Stimulated activated CD4-positive, alpha-beta T cell treated with anti-CD3 and anti-CD28 coated beads, Interleukin-15, amount 100 ng/mL, for 1 hour (primary cell): ENCODE measurements at places on chromosomes 7 and 10.

DNA sequence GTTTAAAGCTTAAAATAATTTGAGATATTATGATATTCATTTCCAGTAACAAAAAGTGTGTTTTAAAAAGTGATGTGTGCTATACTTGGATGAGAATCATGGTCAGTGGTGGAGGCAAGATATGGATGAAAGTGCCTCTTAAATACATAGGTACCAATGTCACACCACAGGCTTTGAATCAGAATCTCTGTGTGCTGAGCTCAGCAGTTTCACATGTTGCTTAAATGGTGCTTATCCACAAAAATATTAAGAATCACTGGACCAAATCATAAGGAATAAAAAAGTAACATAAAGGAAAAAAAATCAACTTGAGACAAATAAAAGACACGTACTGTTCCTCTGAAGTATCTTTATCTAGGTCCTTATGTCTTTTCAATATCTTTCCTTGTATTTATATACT is 850.5 kb upstream of the POT1 start:
- no peak for DNase-seq

DNA sequence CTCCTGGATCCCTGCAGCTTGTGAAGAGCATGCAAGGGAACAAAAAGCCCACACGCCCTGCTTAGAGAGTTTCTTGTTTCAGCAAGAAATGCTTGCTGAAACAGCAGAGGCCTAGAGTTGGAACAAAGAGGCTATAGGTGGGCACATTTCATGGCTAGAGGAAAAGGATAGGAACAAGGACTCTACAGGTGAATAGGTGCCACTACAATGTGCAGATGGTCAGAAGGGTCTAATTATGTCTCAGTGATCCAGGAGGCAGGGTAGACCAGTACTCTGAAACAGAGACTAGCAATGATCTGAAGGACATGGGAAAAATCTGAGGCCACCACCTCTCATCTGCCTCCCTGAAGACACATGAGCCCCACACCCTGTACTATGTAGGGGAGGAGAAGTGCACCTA is 609.0 kb downstream of the REEP3 start:
- no peak for DNase-seq

- no peak for DNase-seq
Measured at GRCh38 chr10:112883360-112884178, 66.5 kb upstream of the TCF7L2 start.

GRCh38 chr7:101138213-101138870 is 11.4 kb downstream of the SERPINE1 start:
- peak; percentile 72 for DNase-seq

DNA sequence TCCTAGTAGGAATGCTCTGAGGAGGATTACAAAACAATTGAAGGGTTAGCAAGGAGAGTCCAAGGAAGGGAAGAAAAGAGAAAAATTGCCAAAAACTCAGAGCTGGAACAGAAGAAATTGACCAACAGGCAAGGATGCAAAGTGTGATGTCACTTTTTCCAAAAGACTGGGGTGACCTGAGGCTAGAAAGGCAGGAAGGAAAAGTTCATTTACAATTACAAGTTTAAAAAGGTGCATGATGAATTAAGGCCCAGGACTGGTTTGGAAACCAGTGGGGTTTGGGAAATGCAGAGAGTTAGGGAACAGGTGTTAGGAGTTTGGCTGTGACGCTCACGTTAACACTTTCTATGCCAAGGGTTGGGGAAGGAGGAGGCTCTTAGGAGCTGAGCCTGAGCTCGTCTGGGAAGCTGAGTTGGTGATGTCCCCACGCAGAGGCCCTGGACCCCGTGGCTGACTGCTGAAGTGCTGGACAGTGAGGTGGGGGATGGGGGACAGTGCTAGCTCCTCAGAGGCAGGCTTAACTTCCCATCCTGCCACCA is 92.6 kb upstream of the PODXL start:
- DNase-seq, result no peak

DNA sequence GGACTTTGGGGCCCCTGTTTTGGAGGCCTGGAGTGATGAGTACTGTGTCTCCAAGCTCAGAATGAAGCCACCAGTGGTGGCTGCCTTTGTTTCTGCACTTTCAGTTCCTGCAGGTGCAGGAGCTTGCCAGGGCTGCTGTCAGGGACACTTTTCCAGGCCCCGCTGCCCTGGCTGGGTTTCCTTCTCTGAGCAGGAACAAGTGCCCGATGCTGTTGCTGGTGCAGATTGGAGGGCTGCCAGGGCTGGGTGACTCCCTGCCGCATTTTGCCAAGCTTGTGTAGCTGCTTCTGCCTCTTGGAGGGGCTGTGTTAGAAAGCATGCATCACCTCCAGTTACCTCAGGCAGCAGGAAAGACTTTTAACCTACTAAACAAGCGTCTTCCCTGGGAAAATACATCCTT is 211.1 kb downstream of the MGMT start:
- no peak for DNase-seq

DNA sequence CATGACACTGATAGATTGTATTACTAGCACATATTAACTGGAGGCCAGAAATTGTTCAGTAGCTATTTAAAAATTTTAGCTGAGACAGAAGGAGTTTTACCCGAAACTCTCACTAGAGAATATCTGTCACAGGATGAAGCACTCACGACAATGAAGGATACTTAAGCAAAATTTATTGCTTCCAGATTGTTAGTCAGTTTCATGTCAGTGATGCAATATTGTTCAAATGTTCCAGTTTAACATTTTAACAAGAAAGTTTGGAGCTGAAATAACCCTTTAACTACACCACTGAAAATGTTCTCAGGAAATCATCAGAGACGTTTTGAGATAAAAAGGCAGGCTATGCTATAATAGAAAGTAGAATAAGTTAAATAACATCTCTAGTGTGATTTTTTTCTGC is 15.0 kb upstream of the CADPS2 start:
- no peak for DNase-seq

GRCh38 chr7:149525280-149525679 is 27.7 kb upstream of the ZNF746 start:
- DNase-seq, result no peak

DNA sequence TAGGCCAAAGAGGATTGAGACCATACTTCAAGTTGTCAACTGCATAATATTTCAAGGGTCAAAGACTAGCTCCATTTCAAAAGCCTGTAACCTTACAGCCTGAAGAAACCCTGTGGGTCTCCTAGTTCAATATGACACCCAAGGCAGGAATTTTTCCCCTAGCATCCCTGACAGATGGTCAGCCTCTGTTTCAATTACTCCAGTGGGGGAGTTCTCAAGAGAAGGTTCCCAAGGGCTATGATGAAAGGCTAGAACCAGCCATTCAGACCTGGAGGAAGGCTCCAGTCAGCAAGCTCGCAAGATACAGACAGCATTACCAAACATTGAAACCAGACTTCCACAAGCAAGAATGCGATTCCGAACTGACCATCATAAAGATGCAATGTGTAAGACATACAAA is 1.6 kb downstream of the HTR7 start:
- DNase-seq, result no peak

DNA sequence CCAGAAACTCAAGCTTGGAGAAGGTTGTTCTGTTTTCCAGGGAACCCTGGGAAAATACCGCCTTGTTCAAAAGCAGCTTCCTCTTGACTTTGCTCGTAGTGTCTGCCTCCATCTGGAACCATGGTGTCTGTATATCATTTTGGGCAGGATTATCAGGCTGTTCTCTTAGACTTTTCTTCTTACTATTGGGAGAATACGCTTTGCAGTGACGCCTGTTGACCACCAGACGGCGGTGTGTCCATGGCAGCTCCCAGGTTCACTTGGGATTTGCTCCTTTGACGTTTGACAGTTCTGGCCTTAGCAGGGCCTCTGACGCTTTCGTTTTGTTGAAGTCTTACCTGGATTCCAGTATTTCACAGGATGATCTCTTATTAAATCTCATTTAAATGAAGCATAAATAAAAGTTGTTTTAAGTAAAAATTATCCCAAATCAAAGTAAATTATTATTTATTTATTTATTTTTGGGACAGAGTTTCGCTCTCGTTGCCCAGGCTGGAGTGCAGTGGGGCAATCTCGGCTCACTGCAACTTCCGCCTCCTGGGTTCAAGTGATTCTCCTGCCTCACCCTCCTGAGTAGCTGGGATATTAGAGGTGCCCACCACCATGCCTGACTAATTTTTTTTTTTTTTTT is 41.8 kb upstream of the GJD4 start:
- peak; percentile 22 for DNase-seq

DNA sequence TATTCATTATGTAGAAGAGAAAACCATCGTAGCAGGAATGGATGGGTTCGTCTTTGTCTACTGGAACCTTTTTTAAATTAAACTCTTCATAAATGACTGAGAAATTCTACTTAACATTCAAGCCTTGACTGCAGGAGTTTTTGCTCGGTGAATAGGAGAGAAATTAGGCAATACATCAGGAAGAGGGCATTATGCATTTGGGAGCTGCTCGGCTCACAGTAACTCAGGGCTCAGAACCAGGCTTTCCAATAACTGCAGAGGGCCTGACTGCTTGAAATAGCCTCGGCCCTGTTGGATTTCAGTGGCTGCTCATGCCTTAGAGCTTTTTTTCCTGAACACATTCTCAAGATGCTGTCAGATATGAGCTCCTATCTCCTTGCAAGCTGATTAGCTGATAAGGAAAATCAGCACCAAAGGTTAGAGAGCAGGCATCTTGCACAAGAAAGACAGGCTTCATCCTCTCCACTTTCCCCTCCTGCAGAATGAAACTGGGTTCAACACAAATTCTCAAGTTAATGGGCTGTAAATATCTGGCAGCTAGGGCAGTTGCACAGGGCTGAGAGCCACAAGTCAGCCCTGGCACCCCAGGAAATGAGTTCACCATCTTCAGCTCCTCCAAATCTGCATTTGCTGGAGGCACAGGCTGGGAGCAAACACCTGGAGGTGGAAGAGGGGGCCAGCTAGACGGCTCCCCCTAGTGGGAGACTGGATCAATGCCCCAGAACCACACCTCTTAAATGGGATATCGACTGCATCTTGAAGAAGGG is 24.3 kb downstream of the TECTB start:
- DNase-seq, result no peak

GRCh38 chr7:2195400-2196246 is 37.1 kb downstream of the MAD1L1 start:
- no peak for DNase-seq

- DNase-seq, result no peak
Measured at GRCh38 chr7:36758879-36759278, 34.6 kb upstream of the AOAH start.

DNA sequence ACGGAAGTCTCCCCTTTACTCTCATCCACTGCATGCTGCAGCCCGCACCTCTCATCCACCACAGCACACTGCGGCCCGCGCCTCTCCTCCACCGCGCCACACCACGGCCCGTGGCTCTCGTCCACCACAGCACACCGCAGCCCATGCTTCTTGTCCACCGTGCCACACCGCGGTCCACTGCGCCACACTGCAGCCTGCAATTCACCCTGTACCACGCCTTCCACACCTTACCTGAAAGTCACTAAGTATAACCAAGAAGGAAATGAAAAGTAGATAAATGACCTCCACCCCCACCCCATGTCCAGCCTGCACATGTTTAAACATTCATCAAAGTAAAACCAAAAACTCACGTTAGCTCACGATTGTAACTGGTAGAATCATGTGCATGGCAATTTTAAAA is 176.1 kb downstream of the DIP2C start:
- DNase-seq, result no peak

DNA sequence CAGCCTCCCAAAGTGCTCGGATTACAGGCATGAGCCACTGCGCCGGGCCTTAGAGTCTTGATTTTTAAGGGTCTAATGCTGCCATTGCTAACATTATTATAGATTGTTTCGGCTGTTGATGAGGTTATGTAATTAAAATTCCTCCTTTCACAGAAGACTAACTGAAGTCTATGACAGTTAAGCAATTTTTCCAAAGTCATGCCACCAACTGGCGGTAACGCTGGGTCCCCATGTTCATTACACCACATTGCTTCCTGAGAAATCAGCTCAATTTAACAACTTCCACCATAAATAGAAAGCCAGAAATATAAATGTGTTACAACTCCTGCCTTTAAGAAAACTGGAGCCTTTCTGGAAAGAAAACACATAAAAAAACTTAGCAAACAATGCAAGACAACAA is 3.5 kb downstream of the ERLIN1 start:
- DNase-seq, result no peak

DNA sequence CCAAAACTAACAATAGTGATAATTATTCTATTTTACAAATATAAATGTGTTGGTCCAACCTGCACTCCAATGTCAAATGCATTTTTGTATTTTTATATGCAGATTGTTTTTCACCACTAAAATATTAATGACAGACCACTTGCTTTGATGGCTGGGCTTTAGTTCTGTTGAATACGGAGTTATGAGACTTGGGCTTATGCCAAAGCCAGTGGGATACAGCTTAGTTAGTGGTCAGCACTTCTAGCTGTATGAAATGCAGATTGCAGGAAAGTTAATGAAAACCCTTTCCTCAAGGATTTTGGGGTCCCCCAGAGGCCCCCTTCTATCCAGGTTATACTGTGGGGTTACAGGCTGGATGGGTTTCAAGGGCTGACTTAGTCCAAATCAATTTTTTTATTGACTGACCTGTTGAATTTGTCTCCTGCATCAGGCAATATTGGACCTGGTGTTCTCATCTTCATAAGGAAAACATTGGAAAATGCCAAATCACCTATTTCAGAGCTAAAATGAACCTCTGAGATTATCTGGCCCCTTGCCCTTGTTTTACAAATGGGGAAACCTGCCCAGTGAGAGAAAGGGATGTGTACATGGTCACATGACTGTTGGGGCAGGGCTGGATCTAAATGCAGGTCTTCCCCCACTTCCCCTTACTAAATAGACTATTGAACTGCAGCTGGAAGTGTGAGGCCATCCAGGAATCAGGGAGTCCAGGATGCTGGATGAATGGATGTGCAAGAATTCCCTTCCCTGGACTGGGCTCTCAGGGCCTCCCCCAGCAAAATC is 1085.3 kb downstream of the KCNMA1 start:
- DNase-seq, result no peak

- no peak for DNase-seq
Measured at GRCh38 chr10:127012071-127012768, 107.0 kb downstream of the DOCK1 start.

DNA sequence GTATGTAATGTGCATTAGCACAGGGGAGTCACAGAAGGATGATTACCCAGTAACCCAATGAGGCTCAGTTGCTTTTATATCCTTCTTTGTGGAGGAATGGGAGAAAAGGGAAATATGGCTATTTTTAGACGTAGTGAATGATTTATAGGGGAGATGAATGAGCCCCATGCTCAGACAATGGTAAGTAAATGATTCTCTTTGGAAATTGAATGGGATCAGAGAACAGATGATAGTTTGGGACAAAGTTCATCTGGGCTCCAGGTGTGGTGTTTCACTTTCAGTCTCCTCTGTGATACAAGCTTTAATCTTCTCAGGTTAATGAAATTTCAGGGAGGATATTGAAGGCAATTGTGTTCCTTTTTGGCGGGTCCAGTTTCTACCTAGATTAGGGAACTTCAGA is 63.0 kb upstream of the MPP7 start:
- no peak for DNase-seq

GRCh38 chr10:58994226-58995057 is 182.0 kb upstream of the PHYHIPL start:
- DNase-seq, result no peak

DNA sequence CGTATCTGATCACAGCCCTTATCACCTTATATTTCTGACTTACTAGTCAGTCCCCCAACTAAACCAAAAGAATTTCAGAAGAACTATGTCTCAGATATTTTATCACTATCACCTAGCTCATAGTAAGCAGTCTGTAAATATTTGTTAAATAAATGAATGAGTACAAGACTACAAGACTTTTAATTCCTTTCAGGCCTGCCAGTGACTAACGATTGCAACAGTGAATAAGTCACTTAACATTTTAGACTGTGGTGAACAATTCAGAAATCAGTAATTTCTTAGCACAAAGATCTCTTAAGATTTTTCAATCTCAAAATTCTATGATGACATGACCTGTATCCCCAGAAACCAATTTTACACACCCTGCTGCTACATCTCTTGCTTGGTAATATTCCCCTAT is 162.2 kb downstream of the IMMP2L start:
- no peak for DNase-seq

- peak; percentile 8 for DNase-seq
Measured at GRCh38 chr7:103343758-103344452, 662 bp downstream of the DNAJC2 start.
